Endothelial cell (in vitro differentiated cells): ENCODE measurements at places on chromosomes 5 and 9.
A peak's percentile ranks its signal among the peaks of the same experiment; 100 is the strongest.

- no peak for DNase-seq
Observed at GRCh38 chr5:150853561-150853960, 7.2 kb downstream of the IRGM start.

DNA sequence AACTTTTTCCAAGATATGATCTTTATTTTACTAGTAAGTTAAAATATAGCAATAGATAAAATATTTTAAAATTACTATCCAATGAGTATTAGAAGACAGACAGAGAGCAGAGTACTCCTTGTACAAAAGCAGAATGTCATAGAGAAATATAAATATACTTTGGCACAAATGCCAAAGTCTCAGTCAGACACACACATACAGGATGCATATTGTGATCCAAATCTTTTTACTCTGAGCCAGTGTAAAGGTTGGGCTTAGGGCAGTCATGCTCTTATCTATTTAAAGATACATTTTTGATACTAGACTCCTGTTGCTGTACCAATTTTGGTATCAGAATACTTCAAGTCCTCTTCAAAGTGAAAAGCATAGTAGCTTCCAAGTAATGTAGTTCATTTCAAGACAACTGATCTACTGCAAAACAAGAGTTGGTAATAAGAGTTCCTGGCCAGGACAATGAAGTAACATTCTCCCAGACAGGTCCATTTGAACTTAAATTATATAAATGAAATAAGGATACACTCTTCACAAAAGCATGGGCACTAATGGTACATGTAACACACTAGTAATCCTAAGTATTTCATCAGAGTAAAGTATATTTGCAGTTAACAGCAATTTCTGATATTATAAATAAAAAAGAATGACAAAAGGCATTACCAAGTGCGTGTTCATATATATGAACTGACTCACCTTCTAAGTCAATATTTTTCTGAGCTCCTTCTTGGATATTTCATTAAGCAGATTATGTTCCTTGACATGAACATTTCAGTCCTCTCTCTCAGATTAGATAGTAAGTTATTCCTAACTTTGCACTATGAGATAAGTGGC lies 10.5 kb downstream of the PFDN1 start:
- no peak for DNase-seq

DNA sequence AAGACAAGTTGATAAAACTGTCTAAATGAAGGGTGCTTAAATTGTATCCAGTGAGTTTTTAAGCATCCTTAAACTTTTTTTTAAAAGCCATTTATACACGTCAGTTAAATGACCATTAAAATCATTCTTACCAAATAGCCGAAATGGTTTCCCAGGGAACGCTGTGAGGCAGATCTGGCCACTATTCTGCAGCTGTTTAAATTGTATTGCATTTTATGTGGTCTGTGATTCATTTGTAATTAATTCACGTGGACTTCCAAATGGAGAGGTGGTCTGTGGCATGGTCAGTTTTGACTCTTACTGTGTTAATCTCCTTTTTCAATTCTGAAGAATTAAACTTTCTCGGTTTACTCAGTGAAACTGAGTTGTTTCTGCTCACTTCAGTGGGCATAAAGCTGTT lies 113.7 kb upstream of the OTULINL start:
- no peak for DNase-seq

DNA sequence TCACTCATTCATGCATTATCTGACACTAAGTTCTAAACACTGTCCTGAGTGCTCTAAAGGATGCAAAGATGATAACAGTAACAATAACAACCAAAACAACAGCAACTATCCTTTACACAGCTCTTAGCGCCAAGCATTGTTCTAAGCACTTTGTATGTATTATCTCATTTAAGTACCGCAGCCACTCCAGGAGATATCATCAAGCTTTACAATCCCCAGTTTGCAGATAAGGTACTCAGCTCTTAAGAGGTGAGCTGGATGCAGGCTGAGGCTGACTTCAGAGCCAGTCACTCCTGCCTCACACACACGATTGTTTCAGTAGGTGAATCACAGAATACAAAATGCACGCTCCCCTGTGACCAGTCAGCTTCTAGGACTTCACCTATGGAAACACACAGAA lies 141.8 kb downstream of the PAX5 start:
- no peak for DNase-seq

GRCh38 chr5:1504617-1505016 lies 19.1 kb downstream of the LPCAT1 start:
- no peak for DNase-seq

DNA sequence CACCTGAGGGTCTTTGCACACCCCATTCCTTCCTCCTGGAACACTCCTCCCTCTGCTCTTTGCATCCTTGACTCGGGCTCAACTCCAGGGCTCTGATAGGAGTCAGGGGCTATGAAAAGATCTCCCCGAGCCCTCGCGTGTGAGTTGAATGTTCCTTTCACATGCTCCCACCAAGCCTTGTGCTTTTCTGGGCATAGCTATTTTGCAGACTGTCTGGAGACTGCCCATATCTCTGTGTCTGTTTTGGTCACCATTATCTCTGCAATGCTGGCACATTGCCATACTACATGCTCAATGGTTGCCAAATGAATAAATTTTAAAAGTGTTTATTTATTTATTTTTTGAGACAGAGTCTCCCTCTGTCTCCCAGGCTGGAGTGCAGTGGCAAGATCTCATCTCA lies 56.9 kb upstream of the PLPP1 start:
- DNase-seq, result no peak

GRCh38 chr5:6328173-6328572 lies 50.2 kb downstream of the MED10 start:
- peak; percentile 65 for DNase-seq

GRCh38 chr5:149581192-149581861 lies at the start of gene ARHGEF37:
TSS of gene ARHGEF37 (plus strand) at chr5:149581498. CDS start at chr5:149597770, 16,272 bp downstream.
- DNase-seq, result peak; percentile 60

DNA sequence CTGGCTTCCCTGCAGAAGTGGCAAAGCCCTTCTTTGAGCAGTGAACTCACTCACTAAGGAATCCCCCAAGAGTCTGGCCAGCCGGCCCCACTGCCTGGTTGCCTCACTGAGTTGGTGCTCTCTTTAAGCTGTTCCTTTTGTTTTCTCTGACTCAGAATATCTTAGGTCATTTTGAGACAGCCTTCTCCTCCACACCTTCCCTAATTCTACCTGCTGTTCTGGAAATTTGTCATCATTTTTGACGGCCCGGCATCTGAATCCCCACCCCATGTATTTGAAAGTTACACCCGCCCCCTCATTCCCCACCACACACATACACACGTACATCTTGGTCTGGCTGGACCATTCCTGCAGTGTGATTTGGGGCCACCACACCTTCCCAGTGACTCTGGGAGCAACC lies 41.8 kb downstream of the FGF1 start:
- DNase-seq, result no peak

- DNase-seq, result no peak
Observed at GRCh38 chr9:114049441-114050225, 28.5 kb downstream of the AMBP start.

DNA sequence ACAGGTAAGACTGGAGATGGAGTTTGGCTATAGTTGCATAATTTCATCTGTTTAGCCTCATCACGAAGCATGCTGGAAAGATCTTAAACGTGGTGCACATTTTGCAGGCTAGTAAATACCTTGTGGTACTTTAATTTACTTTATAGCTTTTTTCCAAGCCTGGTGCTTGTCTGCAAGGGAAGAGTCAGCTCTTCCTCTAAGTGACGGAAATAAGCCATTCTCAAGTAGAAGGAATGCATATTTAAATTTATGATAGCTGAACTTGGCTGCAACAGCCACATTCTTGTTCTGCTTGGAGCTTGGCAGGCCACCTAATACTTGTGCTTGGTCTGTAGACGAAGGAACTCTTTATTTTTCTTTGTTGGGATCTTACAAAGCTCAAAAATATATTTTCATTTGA lies 188.0 kb upstream of the PIK3R1 start:
- no peak for DNase-seq

DNA sequence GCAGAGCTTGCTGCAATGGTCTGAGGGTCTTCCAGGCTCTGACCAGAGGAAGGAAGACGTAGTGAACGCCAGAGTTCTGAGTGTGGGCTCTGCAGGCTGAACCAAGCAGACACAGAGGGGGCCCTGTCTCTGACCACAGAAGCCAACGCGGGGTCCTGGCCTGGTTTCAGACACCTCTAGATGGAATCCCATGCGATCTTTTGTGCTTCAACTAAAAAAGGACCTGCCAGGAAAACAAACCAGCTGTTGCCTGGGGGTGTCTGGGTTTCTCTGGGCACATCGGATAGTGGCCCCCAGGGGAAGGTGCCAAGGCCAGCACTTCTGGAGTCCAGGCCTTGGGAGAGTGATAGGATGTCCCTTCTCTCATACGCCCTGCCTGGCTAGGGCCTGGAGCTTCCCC lies 12.9 kb downstream of the PRDM12 start:
- no peak for DNase-seq

- DNase-seq, result no peak
Observed at GRCh38 chr5:126373375-126374108, 49.7 kb upstream of the GRAMD2B start.

DNA sequence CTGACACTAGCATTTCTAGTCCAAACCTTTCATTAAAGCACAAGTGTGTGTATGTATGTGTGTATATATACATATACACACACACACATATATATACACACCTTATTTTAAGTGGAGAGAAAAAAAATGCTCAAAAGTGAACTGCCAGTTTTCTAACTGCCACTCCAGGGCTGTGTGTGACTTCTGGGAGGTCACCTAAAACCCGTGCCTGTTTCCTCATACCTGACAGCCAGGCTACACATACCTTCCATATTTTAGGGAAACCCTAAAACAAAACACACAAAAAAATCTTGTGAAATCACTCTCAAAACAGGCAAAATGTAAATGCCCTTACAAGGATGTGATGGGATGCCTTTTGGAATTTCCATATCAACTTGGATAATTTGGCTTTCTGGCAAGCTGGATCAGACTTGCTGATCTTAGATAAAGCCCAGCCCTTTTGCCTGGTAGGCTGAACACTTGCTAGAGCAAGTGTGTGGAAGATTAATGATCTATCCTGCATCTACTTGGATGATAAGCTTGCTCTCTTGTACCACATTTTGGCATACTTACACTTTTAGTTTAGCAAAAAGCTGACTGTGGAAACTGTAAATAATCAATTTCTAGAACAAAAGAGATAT lies 127.8 kb downstream of the GNAQ start:
- no peak for DNase-seq

DNA sequence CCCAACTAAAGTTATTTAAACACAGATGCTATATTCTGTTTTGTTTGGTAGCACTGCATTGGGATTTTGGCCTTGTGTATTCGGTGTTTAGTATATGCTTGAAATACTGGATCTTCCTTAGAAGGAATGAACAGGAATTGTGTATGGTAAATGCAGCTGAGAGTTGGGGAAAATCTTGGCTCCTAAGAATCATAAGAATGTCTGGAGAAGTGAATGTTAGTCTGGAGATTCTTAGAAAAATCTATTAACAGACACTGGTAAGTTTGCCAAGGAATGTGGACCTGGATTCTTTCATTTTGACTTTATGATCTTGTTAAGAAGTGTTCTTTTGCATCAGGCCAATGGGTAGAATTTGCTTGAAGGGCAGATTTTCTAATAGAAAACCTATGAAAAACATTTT lies 38.9 kb downstream of the SNX30 start:
- DNase-seq, result no peak

GRCh38 chr5:127074466-127074865 lies 1.2 kb upstream of the C5orf63 start:
- DNase-seq, result no peak

DNA sequence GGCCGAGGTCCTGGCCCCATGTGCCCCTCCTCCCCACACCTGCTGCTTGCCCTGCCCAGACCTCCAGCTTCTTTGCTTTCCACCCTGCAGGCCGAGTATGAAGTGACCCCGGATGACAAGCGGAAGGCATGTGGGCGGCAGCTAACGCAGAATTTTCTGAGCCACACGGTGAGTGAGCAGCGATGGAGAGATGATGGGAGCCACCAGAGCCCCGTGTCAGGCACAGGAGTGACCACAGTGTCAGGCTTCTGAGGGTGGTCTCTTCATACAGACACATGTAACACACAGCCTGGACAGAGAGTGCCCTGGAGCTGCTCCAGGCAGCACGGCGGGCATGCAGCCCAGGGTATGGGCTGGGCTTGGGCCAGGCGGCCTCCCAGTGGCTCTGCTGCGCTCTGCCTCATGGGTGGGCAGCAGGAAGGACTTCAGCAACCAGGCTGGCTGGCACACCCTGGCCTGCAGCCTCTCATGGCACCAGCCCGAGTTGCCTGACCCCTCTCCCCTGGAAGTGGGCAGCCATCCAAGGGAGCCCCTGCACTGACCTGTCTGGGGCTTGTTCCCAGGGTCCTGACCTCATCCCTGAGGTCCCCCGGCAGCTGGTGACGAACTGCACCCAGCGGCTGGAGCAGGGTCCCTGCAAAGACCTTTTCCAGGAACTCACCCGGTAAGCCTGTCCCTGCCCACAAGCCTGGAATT lies 5.8 kb downstream of the GRK6 start:
- no peak for DNase-seq

DNA sequence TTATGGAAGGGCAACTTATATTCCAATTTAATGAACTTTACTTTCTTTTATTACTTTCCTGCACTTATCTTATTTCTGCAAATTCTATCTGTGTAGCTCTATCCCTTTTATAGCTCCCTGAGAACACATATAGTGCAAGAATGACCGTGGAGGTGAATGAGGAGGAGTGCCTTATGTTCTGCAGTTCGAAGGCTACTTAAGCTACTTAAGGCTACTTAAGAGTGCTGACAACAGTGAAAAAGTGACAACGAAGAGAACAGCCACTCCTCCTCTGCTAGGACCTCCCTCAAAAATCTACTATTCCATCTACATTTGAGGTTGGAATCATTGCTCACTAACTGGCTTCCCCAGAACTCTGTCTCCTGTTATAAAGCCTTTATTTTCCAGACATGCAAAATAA lies 1365.7 kb upstream of the C9orf72 start:
- no peak for DNase-seq

DNA sequence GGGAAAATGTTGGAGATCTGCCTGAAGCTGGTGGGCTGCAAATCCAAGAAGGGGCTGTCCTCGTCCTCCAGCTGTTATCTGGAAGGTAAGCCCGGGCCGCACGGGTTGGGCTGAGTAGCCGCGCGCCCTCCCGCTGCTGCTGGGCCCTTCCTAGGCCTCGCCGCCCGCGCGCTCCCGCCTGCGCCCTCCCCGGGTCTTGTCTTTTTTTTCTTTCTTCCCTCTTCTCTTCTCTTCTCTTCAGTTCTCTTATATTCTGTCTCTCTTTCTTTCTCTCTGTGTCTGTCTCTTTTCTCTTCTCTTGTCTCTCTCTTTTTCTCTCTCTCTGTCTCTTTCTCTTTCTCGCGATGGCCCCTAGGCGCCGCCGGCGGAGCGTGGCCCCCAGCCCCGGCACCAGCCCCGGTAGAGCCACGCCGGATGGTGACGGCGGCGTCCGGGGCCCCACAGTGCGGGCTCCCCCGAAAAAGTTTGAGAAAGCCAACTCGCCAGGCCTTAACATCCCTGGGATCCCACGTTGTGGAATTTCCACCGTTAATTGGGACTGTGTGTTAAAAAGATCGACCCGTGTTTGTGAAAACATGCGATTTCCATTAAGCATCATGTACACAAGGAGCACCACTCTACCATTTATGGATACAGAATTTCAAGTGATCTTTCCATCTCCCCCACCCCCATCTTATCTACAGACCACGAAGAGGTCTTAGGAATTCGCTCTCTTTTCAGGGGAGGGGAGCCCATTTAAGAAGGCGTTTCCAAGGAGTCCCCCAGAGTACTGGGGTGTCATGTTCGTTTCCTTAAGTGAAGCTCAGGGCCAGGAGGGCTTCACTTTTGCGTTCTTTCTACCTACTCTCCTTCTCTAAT lies 616 bp downstream of the ABL1 start:
- peak; percentile 32 for DNase-seq

- no peak for DNase-seq
Observed at GRCh38 chr9:73149371-73150067, 2.1 kb upstream of the ANXA1 start.

GRCh38 chr5:139642891-139643871 lies 5.0 kb upstream of the CXXC5 start:
- peak; percentile 3 for DNase-seq
